ENCODE measurements at places on chromosomes 11 and 22.
A peak's percentile ranks its signal among the peaks of the same experiment; 100 is the strongest.

- no peak for DNase-seq
Observed at GRCh38 chr11:122746050-122746478, 90.5 kb downstream of the UBASH3B start.

DNA sequence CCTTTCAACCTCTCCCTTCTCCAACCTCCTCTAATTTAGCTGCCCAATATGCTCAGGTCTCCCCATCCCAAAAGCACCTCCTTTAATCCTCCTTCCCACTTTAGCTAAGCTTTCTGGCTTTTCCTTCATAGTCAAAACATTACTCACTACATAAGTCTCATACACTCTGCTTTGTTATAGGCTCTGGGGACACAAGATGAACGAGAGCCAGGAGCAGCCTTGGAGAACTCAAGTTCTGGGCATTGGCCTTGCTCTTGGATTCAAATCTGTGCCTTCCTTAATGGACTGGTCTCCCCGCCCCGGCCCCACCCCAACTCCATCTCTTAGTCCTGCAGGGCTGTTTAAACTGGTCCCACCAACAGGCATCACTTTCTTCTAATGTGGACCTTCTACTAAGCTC lies 11.4 kb upstream of the HPX start:
- no peak for DNase-seq

GRCh38 chr22:25775531-25775930 lies 33.5 kb downstream of the MYO18B start:
- DNase-seq: no peak

- DNase-seq: no peak
Observed at GRCh38 chr11:1353383-1354124, 36.2 kb upstream of the BRSK2 start.

- no peak for DNase-seq
Observed at GRCh38 chr11:78344676-78345075, 72.9 kb downstream of the GAB2 start.

DNA sequence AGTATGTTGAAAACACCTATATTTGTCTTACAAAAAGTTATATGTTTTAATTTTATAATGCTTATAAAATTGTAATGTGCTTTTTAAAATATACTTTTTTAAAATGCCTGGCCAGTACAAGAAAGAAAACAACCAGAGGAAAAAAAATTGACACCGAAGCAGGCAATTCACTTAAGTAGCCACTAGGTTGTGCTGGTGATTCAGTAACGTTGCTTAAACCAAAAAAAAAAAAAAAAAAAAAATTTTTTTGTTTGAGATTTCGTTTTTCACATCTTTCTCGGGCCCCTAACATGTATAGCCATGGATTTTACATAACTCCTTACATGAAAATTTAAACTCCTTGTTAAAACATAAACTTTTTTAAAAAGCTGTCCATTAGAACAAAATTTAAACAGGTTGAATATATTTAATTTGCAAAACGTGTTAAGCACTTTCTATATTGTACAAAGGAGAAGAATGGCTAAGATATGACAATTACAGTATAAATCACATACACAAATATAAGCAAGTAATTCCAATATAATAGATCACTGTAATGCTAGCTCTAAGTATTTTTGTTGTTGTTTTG lies 9.2 kb downstream of the OR8B4 start:
- DNase-seq: peak; percentile 27

- DNase-seq: no peak
Observed at GRCh38 chr11:113615098-113615497, 91.0 kb downstream of the TMPRSS5 start.

DNA sequence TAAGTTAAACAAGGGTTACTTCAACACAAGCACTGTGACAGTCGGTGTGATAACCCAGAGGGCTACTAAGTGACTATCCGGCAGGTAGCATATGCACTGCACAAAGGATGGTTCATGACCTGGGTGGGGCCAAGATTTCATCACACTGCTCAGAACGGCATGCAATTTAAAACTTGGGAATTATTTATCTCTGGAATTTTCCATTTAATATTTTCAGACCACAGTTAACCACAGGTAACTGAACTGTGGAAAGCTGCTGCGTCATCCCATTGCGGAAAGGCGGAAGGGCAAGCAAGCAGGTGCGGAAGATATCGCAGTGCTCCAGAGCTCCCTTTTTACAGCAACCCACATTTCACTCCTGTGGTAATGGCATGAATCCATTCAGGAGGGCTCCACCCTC lies 540.8 kb downstream of the INSC start:
- DNase-seq: no peak

DNA sequence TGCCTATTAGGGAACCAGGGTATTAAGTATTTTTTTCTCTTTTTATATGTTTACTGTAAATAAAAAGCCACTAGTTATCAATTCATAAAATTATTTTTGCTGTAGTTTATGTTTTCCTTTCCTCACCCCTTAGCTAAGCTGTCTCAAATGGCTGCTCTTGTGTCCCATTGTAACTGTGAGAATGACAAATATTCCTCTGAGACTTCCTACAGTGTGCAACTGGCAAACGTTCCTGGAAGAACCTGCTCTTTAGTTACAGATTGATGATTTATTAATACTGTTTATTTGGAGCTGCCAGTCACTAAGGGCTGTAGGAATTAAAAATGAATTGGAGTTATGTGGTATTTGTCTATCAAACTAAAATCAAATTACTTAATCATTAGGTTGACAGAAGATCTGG lies 675.4 kb upstream of the ARHGAP42 start:
- no peak for DNase-seq

DNA sequence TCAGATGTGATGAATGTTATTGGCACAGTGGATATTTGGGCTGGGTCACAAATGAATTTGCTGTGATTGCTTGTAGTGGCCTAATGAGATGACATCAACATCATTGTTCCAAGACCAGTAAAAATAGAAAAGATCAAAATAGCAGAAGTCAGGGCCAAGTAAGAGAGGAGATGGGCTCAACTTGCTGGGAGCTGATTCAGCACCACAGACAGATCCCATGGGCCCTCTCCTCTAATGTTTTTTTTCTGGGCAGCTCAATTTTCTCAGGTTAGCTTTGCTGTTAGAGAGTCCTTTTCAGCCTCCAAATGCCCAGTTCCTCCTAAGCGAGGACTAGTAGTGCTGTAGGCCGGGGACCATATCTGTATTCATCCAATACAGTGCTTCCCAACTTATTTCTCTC lies 86.0 kb upstream of the IZUMO1R start:
- no peak for DNase-seq

- DNase-seq: peak; percentile 95
Observed at GRCh38 chr11:73308961-73309919, 1.2 kb downstream of the ARHGEF17 start.

DNA sequence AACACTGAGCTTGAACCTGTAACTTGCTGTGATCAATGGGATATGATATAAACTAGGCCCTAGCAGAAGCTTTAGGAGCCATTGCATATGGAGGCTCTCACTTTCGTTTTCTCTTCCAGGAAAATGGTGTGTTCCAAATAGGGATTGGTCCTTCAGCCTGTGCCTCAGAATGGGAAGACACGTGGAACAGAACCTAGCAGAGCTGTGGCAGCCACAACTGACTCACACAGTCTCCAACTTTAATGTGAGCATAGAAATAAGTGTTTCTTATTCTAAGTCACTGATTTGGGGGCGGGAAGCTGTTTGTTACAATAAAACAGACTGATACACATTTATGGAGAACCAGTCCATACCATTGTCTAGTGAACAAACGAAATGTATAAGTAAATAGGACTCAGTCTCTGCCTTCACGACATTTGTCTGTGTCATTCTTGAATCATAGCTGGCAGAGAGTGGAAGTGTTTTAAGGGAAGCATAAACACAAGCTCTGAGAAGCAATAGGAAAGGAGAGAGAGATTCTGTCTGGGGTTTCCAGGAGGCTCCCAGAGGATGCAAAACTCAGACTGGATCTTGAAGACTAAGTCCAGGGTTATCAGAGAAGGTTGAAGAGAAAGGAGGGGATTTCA lies 97.3 kb downstream of the GALNT18 start:
- DNase-seq: peak; percentile 25

DNA sequence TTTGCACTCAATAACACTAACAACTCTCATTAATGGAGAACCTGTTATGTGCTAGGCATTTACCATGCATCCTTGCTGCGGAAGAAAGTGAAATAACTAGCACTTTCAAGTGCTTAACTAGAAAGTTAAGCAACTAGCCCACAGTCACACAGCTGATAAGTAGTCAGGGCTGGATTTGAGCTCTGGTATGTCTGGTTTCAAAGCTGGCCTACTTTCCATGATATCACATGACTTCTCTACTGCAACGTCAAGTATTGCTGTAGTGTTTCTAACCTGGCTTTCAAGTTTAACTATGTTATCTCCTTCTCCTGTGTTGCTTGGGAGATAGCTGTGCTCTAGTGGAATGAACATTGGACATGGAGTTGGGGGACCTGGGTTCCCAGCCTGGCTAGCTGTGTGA lies 12.1 kb downstream of the SLC15A3 start:
- no peak for DNase-seq

DNA sequence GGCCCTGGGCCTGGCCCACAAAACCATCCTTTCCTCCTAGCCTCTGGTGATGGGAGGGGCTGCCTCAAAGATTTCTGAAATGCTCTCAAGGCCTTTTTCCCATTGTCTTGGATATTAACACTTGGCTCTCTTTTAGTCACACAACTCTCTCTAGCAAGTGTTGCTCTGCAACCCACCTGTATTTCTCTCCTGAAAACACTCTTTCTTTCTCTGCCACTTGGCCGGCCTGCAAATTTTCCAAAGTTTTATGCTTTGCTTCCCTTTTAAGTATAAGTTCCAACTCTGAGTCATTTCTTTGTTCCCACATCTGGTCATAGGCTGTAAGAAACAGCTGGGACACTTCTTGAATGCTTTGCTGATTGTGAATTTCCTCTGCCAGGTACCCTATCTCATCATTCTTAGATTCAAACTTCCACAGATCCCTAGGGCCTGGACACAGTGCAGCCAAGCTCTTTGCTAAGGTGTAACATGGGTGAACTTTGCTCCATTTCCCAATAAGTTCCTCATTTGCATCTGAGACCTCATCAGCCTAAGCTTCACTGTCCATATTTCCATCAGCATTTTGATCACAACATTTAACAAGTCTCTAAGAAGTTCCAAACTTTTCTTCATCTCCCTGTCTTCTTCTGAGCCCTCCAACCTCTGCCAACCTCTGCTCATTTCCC lies 93.8 kb downstream of the TRIM29 start:
- no peak for DNase-seq

- DNase-seq: no peak
Observed at GRCh38 chr11:134071306-134071705, 2.4 kb downstream of the JAM3 start.

DNA sequence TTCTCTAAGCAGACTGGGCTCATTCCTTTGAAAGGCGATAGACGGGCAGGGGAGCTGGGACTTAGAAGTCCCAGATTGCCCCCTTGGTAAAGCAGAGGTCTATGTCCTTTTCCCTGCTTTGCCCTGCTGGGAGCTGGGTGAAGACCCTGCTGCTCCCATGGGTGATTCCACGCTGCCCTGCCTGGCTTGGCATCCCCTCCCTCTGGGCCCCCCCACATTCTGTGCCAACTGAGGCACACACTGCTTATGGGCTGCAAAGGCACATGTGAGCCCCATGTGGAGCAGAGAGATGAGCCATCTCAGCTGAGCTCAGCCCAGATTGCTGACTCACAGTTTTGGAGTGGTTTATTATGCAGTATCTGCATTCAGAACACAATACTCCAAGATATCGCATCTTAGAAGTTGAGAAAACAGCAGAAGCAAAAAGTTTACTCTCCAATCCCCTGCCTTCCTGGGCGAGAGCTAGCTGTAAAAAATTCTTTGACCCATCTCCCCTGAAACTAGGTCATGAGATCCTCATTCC lies 127.2 kb downstream of the ST3GAL4 start:
- DNase-seq: no peak

DNA sequence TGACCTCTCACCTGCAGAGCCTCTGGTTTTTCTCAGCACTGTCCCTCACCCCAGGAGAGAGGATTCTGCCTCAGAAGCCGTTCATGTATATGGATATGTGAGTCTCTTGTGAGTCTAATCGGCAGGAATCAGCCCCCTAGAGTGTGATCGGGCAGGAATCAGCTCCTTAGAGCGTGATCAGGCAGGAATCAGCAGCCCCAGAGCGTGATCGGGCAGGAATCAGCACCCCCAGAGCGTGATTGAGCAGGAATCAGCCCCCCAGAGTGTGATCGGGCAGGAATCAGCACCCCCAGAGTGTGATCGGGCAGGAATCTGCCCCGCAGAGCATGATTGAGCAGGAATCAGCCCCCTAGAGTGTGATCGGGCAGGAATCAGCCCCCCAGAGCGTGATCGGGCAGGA lies 80.0 kb upstream of the EIF3D start:
- DNase-seq: no peak

- no peak for DNase-seq
Observed at GRCh38 chr11:116993599-116993998, 104.6 kb downstream of the SIK3 start.

Measured in AG08396 (cell line).